Testis (tissue), 5 donors: ENCODE measurements at places on chromosomes 1 and 21. TPM values are rescaled to one million over a fixed set of nuclear protein-coding genes. Genes with fewer than 3 reads are reported as not detected.

The SFN gene
- 0.41 TPM for polyA plus RNA-seq

The PRMT6 gene
- 16.2 TPM for polyA plus RNA-seq

The RIPPLY3 gene
- polyA plus RNA-seq: 0.25 TPM

The GPR37L1 gene
- 0.42 TPM for polyA plus RNA-seq

The FCMR gene
- polyA plus RNA-seq: 5.3 TPM

The KRTAP11-1 gene
- polyA plus RNA-seq: not detected

The OR10Z1 gene
- not detected for polyA plus RNA-seq

The TTC39A gene
- polyA plus RNA-seq: 120 TPM

The CHI3L1 gene
- 35.5 TPM for polyA plus RNA-seq
